ENCODE measurements at places on chromosomes 11 and 22.
A peak's percentile ranks its signal among the peaks of the same experiment; 100 is the strongest.

- no peak for DNase-seq
Observed at GRCh38 chr11:17197431-17197898, 10.3 kb downstream of the PIK3C2A start.

DNA sequence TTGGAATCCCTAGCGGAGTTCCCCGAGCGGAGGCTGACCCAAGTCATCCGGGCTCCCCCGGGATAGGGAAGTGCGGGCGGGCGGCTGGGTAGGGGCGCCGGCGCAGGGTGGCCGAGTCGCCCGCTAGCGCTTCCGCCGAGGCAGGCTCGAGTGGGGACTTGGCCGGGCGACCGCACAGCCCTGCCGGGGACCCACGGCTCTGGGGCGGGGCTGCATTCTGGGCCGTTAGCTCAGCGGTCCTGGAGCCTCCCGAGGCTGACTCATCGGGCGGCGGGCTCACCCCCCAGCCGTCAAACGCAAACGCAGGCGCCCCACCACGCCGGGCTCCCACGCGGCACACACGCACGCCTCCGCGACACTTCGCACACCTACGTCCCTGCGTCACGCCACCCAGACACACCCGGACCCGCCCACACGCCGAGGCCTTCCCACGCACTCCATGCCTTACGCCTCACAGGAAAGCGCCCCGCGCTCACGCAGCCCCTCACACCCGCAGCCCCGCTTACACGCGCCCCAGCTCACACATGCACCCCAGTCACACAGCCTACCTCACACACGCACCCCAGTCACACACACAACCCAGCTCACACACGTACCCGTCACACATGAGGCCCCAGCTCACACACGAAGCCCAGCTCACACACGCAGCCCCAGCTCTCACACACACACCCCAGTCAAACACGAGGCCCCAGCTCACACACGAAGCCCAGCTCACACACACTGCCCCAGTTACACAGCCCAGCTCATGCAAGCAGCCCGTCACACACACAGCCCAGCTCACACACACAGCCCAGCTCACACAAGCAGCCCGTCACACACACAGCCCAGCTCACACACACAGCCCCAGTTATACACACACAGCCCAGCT, 1.2 kb downstream of the PHLDB1 start:
- DNase-seq, result peak; percentile 67

- no peak for DNase-seq
Observed at GRCh38 chr11:93958991-93959390, 62.2 kb upstream of the HEPHL1 start.

GRCh38 chr11:105589346-105589745, 20.5 kb upstream of the GRIA4 start:
- no peak for DNase-seq

DNA sequence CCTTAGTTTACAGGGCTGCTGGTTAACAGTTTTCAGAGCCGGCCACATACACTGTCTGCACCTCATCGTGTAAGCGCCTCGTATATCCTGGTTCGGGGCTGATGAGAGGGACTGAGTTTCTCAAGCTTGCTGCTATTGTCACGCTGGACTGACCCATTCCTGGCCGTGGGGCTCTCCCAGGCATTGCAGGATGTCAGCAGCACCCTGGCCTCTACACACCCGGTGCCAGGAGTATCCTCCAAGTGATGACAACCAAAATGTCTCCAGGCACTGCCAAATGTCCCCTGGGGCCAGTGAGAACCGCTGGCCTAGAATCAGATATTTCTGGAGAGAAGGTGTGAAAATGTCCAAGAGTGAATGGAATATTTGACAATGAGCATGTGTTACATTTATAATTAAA, 82.8 kb downstream of the ST3GAL4 start:
- DNase-seq, result no peak

GRCh38 chr22:38191731-38192474, 9.9 kb upstream of the MAFF start:
- DNase-seq, result no peak

- no peak for DNase-seq
Observed at GRCh38 chr11:118264569-118265465, 720 bp upstream of the MPZL2 start.

- no peak for DNase-seq
Observed at GRCh38 chr11:133600786-133601185, 68.5 kb upstream of the OPCML start.

DNA sequence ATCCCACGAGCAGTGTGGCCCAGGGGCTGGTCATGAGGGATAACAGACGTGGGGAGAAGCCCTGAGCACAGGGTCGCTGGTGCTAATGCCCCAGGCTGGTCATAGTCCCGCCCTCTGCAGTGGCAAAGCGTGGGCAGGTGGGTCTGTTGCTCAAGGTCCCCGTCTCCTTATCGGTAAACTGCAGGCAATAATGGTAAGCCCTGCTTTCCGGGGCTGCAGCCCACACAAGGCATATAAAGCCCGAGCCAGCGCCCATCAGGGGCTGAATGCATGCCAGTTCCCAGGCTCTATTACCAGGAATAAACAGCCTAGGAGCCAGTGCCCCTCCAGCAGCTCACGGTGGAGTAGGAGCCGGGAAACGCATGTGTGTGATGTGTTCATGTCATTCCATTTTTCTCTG, 261.0 kb downstream of the BRD1 start:
- DNase-seq, result no peak

- DNase-seq, result no peak
Observed at GRCh38 chr11:109892321-109892794, 200.8 kb upstream of the ZC3H12C start.

DNA sequence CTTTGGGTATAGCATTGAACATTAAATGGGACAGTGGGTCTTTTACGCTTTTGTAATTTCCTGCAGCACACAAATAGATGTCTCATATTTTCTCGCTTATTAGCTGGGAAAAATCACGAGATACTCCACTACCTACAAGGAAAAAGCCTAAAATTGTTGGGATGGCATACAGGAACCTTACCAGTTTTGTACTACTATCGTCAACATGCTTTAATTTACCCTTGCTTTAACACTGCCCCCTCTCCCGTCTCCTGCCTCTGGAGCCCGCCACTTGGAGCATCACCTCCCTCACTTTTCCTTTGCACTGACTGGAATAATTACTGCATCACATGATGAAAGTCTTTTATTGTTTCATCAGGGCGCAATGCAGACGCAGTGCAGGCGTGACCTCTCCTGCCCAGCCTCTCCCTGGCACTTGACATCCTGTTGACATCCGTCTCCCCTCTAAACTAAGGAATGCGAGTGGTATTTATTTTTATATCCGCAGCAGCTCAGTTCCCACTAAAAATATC, 1.0 kb upstream of the FNBP4 start:
- DNase-seq, result peak; percentile 18

- no peak for DNase-seq
Observed at GRCh38 chr11:86459002-86459385, 84.3 kb downstream of the CCDC81 start.

DNA sequence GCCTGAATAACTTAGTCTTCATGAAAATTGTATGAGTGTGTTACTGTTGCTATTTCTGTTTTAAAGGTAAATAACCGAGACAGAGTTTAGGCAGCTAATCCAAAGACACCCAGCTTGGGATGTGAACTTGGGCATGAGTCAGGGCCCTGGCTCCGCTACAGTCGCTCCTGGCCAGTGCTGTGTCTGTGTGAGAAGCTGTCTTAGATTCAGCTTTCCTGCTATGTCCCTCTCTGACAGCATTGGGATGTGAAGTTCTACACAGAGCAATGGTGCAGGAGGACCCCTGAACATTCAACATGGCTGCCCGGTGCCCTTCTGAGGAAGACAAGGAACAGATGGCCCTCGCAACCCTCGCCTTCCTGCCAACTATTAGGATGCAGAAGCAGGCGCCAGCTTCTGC, 49.4 kb downstream of the GALNT18 start:
- no peak for DNase-seq
